Lung microvascular endothelial cell (primary cell): ENCODE measurements at places on chromosomes 7 and 10. TPM values are rescaled to one million over a fixed set of nuclear protein-coding genes. Genes with fewer than 3 reads are reported as not detected.

PKD2L1 gene
- not detected in 2 replicates for total RNA-seq

C10orf62 gene
- not detected in 2 replicates for total RNA-seq

DNA sequence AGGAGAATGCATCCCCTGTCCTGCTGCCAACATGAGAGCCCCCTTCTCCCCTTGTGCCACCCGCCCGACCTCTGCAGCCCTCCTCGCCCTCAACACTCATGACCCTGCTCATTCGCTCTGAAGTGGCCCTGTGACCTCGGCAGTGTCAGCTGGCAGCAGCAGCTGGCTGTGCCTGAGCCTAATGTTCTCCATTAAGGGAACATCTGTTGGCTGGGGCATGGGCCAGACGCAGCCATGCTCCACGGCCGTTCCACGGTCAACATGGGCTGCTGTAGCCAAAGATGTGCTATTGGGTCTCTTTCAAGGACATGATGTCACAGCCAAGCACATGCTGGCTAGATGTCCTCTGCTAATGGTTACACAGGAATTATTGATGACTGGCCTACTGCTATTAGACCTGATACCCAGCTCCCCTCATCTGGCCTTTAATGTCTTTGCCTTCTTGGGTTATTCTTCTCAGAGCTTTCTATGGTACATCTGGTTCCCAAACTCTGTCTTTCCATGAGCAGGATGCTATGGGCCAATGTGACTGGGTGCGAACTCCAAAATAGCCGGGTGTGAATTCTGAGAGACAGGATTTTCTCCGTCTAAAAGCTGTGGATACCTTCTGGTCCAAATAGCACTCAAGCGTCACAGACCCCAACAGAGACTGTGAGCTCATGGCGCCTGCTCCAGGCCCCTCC is 22.4 kb downstream of the ADCYAP1R1 start:
- DNase-seq, result no peak

GRCh38 chr7:44534501-44534900 is 6.6 kb downstream of the NPC1L1 start:
- DNase-seq, result peak; percentile 48

GRCh38 chr7:76395965-76396726 is 13.4 kb downstream of the SSC4D start:
- no peak for DNase-seq

GRCh38 chr7:77958436-77958835 is 159.9 kb downstream of the PHTF2 start:
- DNase-seq, result no peak
